ENCODE measurements at places on chromosomes 11 and 22. TPM values are rescaled to one million over a fixed set of nuclear protein-coding genes. Genes with fewer than 3 reads are reported as not detected.

PUS3 gene
- 8.4 TPM for total RNA-seq

B4GAT1 gene
- total RNA-seq, result 14.2 TPM

ZNF214 gene
- total RNA-seq, result 1.9 TPM

- no peak for DNase-seq
Observed at GRCh38 chr11:104688731-104689130, 209.5 kb downstream of the CASP12 start.

SLN gene
- not detected for total RNA-seq

DNAJC24 gene
- 10.1 TPM for total RNA-seq

- no peak for DNase-seq
Observed at GRCh38 chr11:74278721-74279161, 32.7 kb downstream of the P4HA3 start.

KDM4E gene
- not detected for total RNA-seq

DNA sequence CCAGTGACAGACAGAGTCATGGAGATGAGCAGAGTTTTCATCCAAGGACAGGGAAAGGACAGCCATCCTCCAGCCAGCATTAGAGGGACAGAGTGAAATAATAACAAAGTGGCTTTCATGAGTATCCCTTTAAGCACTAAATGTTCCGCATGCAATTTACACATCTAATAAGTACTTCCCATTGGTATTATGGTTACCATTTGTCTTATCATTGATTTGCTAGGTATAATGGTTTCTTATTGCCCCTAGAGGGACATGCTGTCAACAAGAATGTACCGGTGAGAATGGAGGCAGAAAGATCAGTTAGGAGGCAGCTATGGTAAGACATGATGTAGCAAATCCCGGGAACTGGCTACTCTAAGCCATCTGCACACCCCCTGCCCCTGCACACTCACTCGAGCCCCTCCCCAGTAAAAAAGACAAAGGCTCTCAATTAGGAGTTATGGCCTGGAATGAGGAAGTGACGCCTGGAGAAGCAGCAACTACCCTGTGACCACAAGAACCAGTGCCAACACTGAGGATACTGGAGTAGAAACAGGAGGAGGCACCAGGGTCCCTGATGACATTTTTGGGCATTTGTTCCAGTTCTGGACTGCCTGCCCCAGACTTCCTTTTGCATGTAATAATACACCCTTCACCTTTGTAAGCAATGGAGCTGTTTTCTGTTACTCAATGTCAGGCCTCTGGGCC, 30.2 kb upstream of the HMGXB4 start:
- DNase-seq, result no peak

- no peak for DNase-seq
Observed at GRCh38 chr11:9076046-9076445, 15.4 kb downstream of the SCUBE2 start.

- peak; percentile 93 for DNase-seq
Observed at GRCh38 chr11:57778318-57779037, 16.9 kb downstream of the CTNND1 start.

GRCh38 chr11:95877291-95877690, 46.6 kb downstream of the MTMR2 start:
- no peak for DNase-seq

DNA sequence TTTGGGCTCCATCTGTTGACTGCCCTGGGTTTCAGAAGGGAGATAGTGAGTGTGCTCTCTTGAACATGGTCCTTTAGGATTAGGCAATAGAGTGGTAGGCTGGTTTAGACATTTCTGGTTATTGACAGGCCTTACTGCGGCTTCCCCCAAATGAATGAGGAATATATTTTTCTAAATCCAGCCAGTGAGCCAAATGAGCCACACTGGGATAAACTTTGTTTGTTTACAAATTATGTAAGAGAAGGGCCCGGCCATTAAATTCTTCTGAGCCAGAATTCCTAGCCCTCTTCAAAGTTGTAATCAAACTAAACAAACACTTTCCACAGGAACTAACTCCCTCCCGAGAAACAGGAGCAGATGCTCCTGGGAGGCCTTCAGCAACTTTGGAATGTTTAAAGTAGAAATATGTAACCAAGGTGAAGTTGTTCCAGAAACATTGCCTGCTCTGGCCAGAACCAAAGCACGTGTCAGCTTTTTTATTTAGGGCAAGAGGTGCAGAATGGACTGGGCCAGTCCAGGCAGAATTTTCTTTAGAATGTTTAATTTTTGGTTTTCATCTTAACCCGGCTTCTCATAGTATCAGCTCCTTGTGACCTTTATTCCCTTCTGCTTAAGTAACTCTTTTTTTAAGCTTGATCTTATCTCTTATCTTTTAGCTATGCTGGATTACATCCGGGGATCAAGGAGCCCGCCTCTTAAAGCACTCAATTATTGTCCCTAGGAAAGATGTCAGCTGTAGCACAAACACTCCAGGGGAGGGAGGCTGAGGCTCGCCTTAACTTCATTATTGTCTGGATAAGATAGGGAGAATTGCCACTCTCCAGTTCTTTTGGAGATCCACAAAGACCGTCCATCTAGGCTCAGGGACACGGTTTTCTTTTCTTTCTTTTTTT, 28.7 kb downstream of the ZNRF3 start:
- peak; percentile 72 for DNase-seq

GRCh38 chr11:77151804-77152509, 23.9 kb downstream of the MYO7A start:
- no peak for DNase-seq

- DNase-seq, result peak; percentile 68
Observed at GRCh38 chr11:23789938-23790371, 706.9 kb upstream of the LUZP2 start.

DNA sequence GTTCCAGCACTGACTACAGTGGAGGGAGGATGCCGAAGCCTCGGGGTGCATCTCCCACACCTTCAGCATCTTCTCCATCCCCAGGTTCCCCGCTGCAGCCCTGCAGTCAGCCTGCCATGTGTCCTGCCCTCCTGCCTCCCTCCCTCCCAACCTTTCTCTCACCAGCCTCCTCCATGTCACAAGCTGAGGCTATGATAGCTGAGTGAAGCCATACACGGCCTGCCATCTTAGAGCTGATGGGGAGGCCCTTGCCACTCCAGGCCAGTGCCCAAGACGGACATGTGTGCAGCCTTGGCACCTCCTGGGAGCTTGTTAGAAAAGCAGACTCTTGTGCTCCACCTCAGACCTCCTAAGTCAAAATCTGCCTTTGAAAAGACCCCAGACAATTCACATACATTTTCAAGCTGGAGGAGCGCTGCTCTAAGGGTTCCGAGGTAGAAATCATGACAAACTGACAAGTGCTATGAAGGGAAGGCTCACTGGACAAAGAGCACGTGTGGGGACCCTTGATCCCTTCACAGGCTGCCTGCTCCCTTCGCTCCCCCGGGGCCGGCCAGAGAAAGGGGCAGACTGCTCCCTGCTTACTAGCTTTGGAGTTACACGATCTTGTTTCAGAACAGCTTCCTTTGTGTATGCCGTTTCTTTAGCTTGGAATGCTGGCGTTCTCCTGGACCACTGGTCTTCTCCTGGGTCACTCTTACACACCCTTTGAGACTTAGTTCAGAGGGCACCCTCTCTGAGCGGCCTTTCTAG, 123.9 kb downstream of the ST3GAL4 start:
- no peak for DNase-seq

DNA sequence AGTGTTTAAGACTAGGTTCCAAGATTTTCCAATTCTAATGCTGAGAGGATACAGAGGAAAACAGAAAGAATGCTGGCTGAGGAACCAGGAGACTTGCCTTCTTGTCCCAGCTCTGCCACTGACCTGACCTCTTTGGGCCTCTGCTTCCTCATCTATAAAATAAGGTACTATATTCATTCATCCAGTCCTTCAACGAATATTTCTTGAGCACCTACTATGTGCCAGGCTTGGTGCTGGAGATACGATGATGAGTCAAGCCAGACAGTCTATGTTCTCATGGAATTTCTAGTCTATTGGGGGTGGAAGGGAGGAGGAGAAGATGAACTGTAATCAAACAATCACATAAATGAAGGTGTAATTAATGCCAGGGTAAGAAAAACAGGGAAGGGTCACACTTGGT, 27.8 kb upstream of the UPB1 start:
- no peak for DNase-seq

DNA sequence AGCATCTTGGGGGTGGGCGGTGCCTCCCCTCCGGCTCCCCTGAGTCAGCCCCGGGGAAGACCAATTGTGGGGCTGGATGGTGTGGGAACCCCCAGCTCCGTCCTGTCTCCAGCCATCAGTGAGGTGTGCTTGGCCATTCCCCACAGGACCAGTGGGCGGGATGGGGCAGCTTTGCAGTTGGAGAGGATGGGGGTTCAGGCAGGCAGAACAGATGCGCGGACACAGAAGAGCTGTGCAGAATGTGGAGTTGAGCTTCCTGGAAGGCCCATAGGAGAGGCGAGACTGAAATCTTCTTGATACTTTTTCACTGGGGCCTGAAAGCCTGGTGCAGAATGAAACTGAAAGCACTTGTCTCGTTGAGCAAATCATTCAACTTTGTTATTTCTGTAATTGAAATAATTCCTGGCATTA, 23.8 kb downstream of the PARVB start:
- DNase-seq, result no peak

DNA sequence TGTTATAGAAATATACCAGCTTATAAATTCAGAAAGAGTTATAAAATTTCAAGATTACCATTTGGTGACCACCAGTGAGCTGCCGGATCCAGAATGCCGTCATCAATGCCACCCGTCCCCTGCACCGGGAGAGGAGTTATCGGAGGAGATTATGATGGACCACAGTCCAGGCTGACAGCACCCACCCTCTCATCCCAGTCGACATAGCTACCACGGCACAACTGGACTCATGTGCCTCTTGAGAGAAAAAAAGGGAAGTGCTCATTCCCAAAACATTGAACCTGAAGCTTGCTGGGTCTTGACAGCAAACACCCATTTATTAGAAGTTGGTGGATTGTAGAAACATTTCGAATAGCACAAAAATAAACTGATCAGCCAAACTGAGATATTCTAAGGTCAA, 1331.5 kb downstream of the TBC1D22A start:
- DNase-seq, result no peak

- DNase-seq, result no peak
Observed at GRCh38 chr11:130512662-130513061, 64.2 kb downstream of the ADAMTS15 start.

- DNase-seq, result no peak
Observed at GRCh38 chr11:9176550-9176949, 85.2 kb upstream of the SCUBE2 start.

DNA sequence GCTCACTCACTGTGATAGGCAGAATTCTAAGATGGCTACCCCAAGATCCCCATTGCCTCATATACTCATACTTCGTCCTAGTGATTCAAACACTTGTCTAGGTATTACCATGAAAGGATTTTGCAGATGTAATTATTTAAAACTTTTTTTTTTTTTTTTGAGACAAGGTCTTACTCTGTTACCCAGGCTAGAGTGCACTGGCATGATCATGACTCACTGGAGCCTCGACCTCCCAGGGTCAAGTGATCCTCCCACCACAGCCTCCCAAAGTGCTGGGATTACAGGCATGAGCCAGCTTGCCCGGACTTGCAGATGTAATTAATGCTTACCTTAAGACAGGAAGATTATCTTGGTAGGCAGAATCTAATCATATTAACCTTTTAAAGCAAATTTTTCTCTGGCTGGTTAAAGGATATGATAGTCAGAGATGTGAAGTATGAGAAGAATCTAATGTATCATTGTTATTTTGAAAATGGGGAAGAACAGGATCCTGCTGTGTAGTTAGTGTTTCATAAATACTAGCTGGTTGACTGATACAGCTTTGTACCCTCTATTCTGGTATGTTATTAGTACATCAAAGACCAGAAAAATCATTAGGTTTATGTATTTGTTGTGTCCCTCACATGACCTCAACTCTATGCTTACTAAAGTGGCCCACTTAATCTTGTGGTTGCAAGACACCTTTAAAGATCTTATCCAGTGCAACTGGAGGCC, 35.5 kb downstream of the C2CD3 start:
- no peak for DNase-seq

PPP6R2 gene
- total RNA-seq, result 34.1 TPM

MYBPC3 gene
- total RNA-seq, result 0.42 TPM

DNA sequence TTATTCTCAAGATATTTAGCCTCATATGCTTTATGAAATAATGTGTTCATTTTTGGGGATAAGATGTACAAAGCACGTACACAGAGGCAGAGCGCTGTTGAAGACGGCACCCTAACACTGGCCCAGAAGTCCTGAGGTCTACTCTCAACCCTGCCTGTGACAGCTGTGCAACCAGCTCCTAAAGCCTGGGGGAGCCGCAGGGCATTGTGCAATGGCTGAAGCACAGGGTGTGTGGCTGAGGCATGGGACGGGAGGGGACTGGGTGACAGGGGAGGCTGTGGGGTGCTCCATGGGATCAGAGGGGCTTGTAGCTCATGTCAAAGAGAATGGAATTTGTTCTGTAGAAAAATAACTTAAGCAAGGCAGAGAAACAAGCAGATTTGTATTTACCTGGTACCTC, 27.7 kb downstream of the FAM227A start:
- no peak for DNase-seq

GGT5 gene
- total RNA-seq, result 2.6 TPM

All from colonic mucosa (tissue), 4 donors.